ENCODE measurements at places on chromosomes 12 and 14.

- no peak for DNase-seq
- H3K36me3 ChIP-seq = no peaks in the 10 kb centered on the region
- no peak overlapping the region for H3K4me3 ChIP-seq
- H3K27me3 ChIP-seq = no peaks in the 10 kb centered on the region
Measured at GRCh38 chr12:8605057-8605456, 7.6 kb downstream of the AICDA start.

DNA sequence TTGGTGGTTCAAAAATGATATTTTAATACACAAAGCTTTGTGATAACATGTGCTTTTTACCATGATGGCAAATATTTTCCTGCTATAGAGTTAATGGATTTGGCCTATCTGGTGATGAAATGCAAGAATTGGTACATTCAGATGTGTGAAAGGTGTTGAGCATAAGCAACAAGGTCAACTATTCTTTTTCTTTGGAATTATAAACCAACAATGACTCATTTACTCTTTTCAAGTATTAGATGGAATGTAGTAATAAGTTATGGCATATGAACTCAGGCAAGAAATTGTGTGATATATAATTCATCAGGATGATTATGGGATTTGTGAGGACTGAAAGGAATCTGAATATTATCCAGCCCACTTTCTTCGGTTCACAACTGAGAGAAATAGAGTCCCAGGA is 471.4 kb downstream of the ETNK1 start:
- no peaks in the 10 kb centered on the region for H3K4me1 ChIP-seq
- DNase-seq = no peak
- no peak overlapping the region for H3K27ac ChIP-seq
- H3K36me3 ChIP-seq = no peaks in the 10 kb centered on the region

GRCh38 chr12:94793191-94793595 is 142.8 kb upstream of the TMCC3 start:
- no peaks in the 10 kb centered on the region for H3K36me3 ChIP-seq
- peaks cover 1% of the 10 kb centered on the region for H3K4me1 ChIP-seq
- H3K27me3 ChIP-seq = no peaks in the 10 kb centered on the region
- no peak overlapping the region for H3K4me3 ChIP-seq

GRCh38 chr14:102870994-102871831 is 51.2 kb upstream of the AMN start:
- H3K4me1 ChIP-seq = no peaks in the 10 kb centered on the region
- no peak overlapping the region for H3K27ac ChIP-seq
- no peak for DNase-seq
- no peaks in the 10 kb centered on the region for H3K36me3 ChIP-seq
- no peaks in the 10 kb centered on the region for H3K27me3 ChIP-seq

DNA sequence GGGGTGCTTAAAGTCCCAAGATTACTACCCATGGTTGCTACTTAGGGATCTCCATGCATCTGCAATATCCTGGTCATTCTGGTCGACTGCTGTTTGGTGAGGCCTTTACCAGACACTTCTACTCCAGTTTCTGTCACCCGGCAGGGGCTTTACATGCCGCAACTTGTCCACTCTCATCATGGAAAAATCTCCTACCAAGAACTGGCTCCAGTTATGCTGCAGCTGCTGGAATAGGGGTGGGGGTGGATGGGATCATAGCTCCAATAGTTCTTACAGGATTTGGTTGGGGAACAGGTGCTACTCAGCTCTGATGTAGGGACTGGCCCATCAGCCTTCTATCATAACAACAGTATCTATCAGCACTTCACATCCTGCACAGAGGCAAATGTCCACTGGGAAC is 51.6 kb downstream of the SPTB start:
- H3K27me3 ChIP-seq = no peaks in the 10 kb centered on the region
- DNase-seq = no peak
- no peak overlapping the region for H3K27ac ChIP-seq
- no peak overlapping the region for H3K4me3 ChIP-seq
- H3K4me1 ChIP-seq = no peaks in the 10 kb centered on the region
- H3K36me3 ChIP-seq = no peaks in the 10 kb centered on the region

DNA sequence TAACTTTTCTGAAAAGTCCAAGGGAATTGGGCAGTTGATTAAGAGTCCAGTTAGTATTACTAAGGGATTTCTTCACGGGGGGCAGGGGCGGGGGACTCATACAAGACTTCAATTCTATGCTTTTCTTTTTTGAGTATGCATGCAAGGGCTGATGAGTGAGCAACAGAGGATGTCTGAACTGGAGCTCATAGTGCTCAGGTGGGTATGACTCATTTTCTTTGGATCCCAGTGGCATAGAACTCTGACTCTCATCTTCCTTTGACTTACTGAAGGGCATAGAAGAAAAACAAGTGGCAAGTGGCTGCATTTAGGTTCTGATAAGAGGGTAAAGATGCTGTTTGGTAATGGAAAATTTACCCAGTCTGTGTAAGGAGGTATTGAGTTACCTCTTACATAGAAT is 749.2 kb downstream of the NOVA1 start:
- H3K27ac ChIP-seq = no peak overlapping the region
- H3K4me3 ChIP-seq = no peak overlapping the region
- no peaks in the 10 kb centered on the region for H3K4me1 ChIP-seq
- H3K27me3 ChIP-seq = no peaks in the 10 kb centered on the region

GRCh38 chr14:101991352-101991751 is 27.0 kb downstream of the DYNC1H1 start:
- H3K27ac ChIP-seq = no peak overlapping the region
- H3K36me3 ChIP-seq = peaks cover 3% of the 10 kb centered on the region
- DNase-seq = no peak
- no peaks in the 10 kb centered on the region for H3K4me1 ChIP-seq
- no peaks in the 10 kb centered on the region for H3K27me3 ChIP-seq

DNA sequence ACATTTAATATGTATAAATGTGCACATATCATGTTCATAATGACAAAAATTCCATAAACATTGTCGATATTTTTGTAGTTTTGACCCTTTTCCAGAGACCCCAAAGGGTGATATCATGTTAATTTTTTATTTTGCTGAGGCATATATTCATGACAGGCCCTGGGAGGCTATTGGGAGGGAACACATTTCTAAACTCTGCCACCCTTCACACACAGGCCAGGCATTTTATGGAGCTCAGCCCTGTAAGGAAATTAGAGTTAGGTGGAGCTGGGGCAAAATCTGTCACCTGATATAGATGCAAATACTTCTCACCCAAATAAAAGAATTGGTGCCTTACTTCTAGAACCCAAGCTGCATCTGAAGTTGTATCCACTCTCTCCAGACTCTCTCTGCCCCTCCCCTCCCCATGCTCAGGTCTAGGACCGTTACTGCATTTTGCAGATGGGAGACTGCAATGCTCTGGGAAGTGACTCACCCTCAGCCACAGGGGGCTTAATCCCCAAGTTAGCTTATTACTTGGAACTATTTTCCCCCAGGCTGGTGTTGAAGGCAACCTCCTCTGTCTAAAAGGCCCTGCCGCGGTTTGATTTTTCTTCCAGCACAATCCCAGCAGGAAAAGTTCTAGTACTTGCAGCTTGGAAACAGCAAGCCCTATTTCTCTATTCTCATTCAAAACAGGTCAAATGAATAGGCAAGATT is 238.9 kb downstream of the EMP1 start:
- no peaks in the 10 kb centered on the region for H3K27me3 ChIP-seq
- no peak overlapping the region for H3K27ac ChIP-seq
- H3K36me3 ChIP-seq = no peaks in the 10 kb centered on the region
- DNase-seq = no peak

DNA sequence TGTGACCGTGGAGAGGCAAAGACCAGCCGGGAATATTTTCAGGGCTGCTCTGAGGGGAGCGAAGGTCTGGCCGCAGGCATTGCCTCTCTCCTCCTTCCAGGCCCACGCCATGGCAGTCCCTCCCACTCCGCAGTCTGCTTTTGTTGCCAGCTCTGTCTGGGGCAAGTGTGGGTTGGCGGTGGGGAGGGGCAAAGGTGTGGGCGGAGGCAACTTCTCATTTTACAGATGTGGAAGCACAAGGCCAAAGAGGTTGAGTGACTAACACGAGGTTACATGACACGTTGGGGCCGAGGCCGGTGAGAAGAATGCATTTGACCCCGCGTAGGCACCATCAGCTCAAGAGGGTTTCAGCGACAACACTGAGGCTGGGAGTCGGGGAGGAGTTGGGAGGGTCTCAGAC is 6.1 kb upstream of the FAIM2 start:
- no peaks in the 10 kb centered on the region for H3K27me3 ChIP-seq
- no peak overlapping the region for H3K4me3 ChIP-seq
- no peak overlapping the region for H3K27ac ChIP-seq
- no peaks in the 10 kb centered on the region for H3K4me1 ChIP-seq
- H3K36me3 ChIP-seq = no peaks in the 10 kb centered on the region
- no peak for DNase-seq

DNA sequence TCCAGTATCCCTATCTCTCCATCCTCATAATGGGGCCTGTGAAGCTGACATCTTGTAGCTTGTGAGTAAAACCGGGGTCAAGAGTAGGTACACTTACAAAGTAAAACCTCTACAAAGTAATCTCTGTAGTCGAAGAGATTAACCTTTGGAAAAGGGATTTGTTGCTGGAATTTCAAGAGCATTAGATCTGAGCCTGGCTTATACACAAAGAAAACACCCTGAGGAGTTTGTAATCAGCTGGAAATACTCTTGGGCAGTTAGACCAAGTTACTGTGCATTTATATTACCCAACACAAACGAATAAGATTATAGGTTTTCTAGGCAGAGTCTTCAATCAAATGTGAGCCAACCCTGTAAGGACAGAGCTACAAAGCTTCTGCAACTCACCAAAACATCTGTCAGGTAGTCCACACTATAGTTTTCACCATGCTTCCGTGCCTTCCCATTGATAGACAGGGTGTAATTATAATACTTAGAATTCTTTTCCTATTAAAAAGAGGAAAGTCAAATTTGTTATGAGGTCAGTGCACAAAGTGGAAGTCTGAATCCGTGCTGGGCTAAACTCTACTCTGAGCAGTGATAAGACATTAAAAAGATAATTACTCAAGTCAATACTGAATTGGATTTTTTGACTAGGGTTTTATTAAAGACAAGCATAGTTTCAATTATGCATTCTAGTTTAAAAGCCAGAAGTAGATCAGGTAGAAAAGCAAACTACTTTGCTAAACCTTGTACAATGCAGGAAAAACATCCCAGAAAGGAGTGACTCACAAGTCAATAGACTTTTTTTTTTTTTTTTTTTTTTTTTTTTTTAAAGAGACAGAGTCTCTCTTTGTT is 14.6 kb downstream of the GNS start:
- H3K4me1 ChIP-seq = no peaks in the 10 kb centered on the region
- no peaks in the 10 kb centered on the region for H3K36me3 ChIP-seq
- no peak for DNase-seq
- no peak overlapping the region for H3K4me3 ChIP-seq
- H3K27ac ChIP-seq = no peak overlapping the region

GRCh38 chr12:92928421-92928961 is 604 bp downstream of the EEA1 start:
- H3K4me3 ChIP-seq = peak overlapping the region; percentile 54
- no peaks in the 10 kb centered on the region for H3K27me3 ChIP-seq
- peaks cover 7% of the 10 kb centered on the region for H3K4me1 ChIP-seq
- peak overlapping the region; percentile 97 for H3K27ac ChIP-seq
- H3K36me3 ChIP-seq = no peaks in the 10 kb centered on the region

DNA sequence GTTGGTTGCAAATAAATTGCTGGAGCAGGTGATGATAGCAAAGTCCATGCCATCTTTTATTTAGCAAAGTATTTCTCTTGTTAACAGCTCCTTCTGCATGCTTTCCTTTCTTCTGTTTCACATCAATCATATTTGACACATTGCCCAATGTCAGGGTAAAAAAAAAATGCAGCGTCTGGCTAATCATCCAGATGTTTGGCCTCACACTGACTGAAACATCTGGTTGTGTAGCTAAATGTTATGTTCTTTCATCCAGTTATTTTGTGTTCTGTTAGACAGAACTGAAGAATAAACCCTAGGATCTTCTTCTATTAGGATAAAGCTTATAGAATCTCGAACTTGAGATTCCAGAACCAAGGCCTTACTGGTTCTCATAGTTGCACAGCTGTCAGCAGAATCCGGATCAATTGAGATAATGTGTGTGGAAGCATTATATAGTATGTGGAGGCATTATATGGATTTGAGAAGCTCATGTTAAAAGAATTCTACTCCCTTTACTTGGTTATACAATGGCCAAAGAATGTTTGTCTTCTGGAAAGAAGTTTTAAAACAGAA is 859.2 kb downstream of the DIO2 start:
- no peak for DNase-seq
- no peak overlapping the region for H3K27ac ChIP-seq
- H3K4me3 ChIP-seq = no peak overlapping the region
- H3K27me3 ChIP-seq = no peaks in the 10 kb centered on the region

GRCh38 chr14:37797675-37798074 is 202.2 kb downstream of the TTC6 start:
- DNase-seq = no peak
- H3K4me1 ChIP-seq = no peaks in the 10 kb centered on the region
- H3K36me3 ChIP-seq = no peaks in the 10 kb centered on the region
- no peak overlapping the region for H3K27ac ChIP-seq

DNA sequence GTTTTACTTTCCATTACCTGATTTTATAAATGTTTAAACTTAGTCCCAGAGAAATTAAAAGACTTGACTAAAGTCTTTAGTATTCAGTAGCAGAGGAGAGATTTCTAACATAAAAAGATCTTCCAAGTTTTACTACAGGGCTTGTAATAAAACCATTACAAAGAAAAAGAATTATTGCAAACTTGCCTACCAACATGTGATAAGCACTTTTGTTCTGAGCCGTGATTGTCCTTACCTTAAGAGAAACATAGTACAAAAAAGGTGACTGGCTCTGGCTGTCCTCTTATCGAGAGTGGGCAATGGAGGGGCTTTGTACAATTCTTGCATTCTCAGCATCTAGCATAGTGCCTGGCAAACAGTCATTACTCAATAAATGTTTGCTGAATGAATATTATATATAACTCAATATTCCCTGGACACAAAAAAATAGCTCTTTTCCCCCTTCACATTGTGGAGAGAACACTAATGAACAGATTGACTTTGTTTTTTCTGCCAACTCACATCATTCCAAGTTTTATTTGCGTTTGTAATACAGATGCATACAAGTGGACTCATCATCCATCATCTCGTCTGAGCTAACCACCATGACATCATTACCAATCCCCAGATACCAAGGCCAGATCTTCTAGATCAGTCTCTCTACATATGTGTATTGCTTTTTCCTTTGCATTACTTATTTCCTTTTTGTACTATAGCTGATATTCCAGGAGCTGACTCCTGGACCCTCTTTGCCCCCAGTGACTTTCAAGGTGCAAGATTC is 192.8 kb upstream of the EEA1 start:
- no peak overlapping the region for H3K27ac ChIP-seq
- H3K4me1 ChIP-seq = peaks cover 4% of the 10 kb centered on the region
- no peaks in the 10 kb centered on the region for H3K27me3 ChIP-seq
- H3K36me3 ChIP-seq = no peaks in the 10 kb centered on the region

DNA sequence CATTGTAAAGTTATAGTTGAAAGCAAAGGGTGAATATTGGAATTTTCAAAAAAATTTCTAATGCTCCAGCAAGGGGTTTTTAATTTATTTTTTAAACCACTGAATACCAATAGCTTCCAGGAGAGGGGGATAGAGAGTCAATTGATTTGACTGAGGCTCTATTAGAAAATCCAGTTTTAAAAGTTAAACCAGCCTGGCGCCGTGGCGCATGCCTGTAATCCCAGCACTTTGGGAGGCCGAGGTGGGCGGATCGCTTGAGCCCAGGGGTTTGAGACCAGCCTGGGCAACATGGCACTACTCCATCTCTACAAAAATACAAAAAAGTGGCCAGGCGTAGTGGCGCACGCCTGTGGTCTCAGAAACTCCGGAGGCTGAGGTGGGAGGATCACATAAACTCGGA is 150.1 kb downstream of the SLC38A4 start:
- no peaks in the 10 kb centered on the region for H3K27me3 ChIP-seq
- H3K27ac ChIP-seq = no peak overlapping the region
- H3K36me3 ChIP-seq = no peaks in the 10 kb centered on the region
- peak; percentile 13 for DNase-seq

All from ovary (tissue), 10 donors.